ENCODE measurements at places on chromosomes 7 and 10. TPM values are rescaled to one million over a fixed set of nuclear protein-coding genes. Genes with fewer than 3 reads are reported as not detected.

PON1 gene
- not detected for total RNA-seq

NKX1-2 gene
- not detected for total RNA-seq

GRCh38 chr7:23944131-23944530 is 234.1 kb downstream of the STK31 start:
- no peak for DNase-seq

DNA sequence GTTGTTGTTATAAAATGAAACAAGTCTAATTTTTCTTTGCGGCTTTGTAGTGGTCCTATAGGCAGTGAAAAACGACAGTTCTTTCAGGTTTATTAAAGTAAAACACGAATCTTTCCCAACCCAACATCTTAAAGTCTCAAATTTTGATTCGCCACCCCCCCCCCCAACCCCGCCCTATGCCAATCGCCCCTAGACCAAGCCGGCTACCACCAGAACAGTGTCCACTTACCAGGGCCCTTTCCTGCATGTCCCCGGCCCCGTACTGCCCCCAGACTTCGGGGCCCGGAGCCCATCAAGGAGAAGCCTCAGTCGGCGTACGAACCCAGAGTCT is 335 bp upstream of the CHCHD1 start:
- DNase-seq = no peak

DNA sequence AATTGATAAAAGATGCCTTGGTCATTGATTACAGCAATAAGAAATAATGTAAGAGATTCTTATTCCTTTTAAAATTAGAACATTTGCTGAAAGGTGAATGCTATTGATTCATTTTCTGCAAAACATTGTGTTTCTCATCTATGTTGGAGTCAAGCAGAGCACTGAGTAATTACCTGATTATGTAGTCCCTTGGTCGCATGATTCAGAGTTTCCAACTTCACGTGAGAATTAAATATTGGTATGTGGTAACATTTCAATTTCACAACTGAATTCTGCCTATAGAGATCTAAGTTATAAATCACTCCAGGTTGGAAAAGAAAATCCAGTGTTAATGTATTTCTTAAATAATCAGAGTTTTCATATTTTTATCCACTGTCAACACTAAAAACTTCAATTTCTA is 701.4 kb downstream of the PHTF2 start:
- no peak for DNase-seq

DNA sequence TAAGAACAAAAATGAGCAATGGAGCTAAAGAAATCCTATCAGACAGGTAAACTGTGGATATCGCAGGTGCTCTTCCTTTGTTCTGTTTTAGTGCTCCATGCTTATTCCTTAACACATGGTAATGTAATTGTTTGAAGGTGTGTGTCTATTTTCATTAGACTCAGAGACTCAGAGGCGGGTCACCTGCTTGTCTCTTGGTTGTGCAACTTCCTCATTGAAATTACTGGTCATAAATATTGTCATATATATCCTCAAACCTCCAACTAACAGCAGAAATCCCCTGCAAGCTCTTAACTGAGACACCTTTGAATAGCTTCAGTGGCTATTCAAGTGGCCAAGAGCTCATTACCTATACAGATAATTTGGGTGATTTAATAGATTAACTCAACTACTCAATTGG is 177.2 kb downstream of the PTN start:
- DNase-seq = no peak

DNA sequence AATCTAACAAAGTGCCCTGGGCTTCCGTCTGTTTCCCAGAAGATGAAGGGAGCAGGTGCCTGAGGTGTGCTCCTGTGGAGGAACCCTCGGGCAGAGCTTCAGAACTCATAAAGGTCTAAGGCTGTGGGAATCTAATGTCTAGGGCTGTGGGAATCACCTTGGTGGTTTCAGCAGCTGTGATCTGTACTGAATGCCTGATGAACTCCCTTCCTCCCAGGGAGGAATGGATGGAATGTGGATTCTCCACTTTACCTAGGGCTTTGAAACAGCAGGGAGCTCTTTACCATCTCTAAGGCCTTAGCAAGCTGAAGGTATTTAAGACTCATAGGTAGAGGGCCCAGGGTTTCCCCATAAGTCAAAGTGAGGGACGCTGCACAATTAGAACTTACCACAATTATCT is 36.0 kb upstream of the SEMA3E start:
- no peak for DNase-seq

GRCh38 chr10:24113901-24114300 is 95.0 kb upstream of the KIAA1217 start:
- no peak for DNase-seq

INMT gene
- total RNA-seq = 219 TPM

- DNase-seq = no peak
Observed at GRCh38 chr10:44400541-44400940, 15.6 kb upstream of the CXCL12 start.

NME8 gene
- total RNA-seq = not detected

DNA sequence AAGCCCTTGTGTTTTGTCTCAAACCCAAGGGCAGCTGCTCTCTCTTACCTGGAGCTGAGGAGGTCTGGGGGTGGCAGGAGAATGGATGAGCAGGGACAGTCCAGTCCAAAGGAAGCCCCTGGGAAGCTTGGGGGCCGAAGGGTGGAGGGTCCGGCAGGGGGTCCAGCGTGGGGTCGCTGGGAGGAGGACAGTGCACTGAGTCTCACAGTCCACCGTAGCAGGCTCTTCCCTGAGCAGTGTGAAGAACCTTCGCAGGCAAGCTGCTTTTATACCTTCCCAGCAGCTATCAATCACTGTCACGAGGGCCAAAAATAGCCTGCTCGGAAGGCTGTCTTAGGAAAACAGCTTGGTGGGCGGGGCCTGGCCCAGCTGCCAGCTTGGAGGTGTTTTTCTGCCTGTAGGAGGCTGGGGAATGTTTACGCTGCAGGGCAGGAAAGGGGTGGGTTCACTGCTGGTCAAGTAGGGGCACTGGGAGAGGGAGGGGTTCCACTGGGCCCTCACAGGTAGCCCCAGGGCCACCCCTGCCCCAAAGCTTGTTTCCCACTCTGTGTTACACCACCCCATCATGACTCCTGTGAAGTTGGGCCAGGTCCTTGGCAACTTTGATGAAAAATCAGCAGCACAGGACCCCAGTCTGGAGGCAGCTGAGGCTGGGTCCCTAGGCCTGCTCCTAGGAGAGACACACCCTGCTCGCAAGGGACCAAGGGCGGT is at the start of gene DEPP1:
Gene DEPP1 (minus strand): TSS at position 240 of the 711 bp plus-strand sequence. CDS start 779 bp downstream, outside the sequence.
- peak; percentile 97 for DNase-seq

DNA sequence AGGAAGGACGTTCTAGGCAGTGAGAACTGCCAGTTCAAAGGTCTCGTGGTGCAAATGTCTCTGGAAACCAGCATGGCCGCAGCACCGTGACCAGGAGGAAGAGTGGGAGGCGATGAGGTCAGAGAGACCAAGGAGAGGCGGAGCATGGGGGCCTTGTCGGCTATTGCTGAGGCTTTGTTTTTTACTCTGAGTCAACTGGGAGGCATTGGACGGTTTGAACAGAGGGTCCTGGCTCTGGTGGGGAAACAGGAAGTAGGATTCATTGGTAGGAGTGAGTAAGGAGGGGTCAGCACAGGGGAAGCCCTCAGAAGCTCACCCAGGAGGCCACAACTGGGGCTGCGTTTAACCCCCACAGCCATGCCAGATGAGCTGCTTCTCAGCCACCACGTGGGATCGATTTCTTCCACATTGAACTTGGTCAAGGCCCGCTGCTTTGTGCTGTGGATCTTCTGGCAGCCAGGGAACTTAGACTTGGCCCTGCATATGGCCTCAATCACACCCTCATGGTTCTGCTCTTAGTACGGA is 22.2 kb upstream of the SH2B2 start:
- DNase-seq = no peak

DNA sequence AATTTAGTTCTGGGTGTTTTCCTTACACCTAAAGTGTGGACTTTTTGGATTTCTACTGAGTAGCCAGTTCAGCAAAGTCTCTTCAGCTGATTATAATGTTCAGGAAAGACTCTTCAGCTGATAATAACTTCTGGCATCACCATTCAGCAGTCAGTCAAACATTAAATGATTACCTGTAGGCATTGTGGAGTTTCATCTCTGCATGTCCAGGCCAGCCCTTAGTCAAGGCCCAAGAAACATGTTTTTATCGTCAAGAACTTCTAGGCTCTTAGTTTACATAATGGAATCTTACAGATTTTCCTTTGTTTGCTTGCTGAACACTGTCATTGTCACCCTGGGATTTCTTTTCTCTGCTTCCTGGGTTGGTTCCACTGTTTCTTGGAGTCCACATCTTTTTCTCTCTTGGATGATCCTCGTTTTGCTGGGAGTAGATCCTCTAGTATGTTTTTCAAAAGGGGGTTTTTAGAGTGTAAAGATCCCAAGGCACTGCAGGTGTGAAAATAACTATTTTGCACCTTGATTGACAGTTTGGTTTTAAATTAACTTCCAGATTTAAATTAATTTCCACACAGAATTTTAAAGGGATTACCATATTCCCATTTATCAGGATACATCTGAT is 24.2 kb downstream of the CCM2 start:
- no peak for DNase-seq

BAMBI gene
- 1.4 TPM for total RNA-seq

- DNase-seq = no peak
Observed at GRCh38 chr10:116669080-116669479, 48.3 kb downstream of the PNLIPRP2 start.

TMEM229A gene
- total RNA-seq = 3.8 TPM

DNA sequence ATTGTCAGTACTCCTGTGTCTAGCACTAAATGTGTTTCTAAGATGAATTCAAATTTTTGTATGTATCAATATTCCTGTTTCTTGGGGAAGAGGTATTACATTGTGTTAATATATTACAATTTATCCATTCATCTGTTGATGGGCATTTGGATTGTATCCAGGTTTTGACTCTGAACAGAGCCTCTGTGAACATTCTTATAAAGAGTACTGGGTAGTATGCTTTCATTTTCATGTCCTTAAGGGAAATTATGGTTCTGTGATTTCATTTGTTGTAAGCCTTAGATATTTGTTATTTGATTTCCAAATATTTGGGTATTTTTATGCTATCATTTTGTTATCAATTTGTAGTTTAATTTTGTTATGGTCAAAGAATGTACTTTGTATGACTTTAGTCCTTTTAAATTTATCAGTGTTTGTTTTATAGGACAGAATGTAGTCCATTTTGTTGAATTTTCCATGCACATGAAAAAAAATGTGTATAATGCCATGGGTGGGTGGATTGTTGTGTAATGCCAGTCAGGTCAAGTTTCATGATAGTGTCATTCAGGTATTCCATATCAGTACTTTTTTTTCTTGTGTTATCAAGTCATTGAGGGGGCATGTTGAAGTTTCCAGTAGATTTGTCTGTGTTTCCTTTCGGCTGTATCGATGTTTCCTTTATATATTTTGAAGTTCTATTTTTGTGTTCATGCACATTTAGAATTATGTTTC is 38.4 kb downstream of the STAM start:
- DNase-seq = peak; percentile 35

SLC26A3 gene
- total RNA-seq = not detected
